ENCODE measurements at places on chromosomes 2 and 18.
A peak's percentile ranks its signal among the peaks of the same experiment; 100 is the strongest.

DNA sequence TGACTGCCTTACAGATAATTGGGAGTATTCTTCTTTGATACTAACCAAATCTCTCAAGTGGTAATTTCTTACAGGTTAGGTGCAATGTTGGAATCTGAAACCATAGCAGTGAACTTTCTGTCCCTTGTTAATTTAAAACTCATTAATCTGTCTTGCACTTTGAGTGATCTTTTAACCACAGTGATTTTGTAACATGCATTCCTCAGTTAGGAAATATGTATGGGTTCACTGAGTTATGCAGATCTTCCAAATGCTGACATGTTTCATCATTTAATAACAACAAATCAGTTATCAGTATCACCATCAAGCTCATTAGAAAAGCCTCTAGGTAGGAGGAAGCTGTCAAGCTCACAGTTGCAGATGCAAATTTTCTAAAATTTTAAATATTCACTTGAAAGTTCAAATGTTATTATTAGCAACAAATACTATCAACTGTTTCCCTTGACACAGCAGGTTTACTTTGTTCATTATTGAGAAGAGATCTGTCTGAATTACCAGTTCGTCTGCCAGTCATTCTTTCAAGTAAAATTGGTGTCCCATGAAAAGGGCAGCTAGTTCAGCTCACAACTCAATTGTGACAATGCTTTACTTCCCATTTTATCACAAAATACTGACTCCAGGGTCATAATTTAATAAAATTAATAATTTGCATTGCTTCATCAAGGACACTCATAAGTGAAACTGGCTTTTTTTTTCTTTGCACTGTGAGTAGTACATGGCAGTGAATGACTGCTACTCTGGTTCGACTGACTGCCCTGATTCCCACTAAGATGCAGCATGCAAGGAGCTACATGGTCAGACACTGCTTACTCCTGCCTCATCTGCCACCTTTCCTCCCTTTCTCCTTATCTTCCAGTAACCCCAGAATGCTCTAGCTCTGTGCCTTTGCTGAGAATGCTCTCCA, 31.6 kb downstream of the SUCLG1 start:
- DNase-seq = no peak

- no peak for DNase-seq
Observed at GRCh38 chr2:181923121-181923520, 31.6 kb downstream of the ITPRID2 start.

- no peak for DNase-seq
Observed at GRCh38 chr2:39433586-39434195, 3.4 kb downstream of the MAP4K3 start.

DNA sequence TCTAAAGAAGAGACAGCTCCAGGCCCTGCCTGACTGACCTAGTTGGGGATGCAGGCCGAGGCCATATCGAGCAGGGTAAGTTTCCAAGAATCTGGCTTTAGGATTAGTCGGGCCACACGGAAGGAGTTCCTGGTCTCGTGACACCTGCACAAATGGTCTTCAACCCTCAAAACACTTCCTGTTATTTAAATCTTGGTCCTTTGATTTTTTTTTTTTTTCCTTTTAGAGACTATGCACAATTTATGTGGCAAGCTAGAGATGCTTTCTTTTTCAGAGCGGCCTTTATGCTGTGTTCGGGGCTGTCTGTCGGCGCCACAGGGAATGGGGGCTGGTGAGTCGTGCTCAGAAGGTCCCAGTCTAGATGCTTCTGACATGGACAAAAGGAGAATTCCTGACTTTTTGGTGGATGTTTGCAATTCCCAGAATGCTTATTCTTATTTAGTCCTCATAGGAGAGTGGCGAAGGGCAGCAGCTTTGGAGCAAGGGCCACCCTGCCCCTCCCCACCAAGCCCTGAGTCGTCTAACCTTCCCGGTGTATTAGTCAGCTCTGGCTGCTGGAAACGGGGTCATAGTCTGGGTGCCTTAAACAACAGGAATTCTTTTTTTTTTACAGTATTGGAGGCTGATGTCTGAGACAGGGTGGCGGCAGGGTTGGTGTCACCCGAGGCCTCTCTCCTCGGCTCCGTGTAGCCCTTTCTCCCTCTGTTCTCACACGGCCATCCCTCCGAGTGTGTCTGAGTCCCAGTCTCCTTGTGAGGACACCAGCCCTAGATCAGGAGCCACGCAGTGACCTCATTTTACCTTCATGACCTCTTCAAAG, 27.4 kb downstream of the HPCAL1 start:
- peak; percentile 59 for DNase-seq

GRCh38 chr2:36097022-36097421, 258.6 kb upstream of the CRIM1 start:
- DNase-seq = no peak

GRCh38 chr2:225073198-225073597, 30.9 kb upstream of the DOCK10 start:
- no peak for DNase-seq

DNA sequence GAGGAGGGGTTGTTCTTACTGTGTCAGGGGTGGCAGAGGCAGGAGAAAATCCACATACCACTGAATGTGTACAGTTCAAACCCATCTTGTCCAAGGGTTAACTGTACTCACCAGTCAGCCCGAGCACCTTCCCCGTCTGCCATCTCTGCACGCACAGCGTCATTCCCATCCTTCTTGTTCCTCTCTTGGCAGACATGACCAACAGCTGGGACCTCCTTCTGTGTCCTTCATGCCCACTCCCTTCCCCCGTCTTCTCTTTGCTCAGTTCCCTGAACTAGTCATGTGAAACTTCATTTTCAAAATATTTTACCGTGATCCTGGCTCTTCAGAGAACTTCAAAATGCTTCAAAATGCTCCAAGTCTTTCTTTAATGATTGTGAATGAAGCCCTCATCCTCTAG, 92.0 kb downstream of the FARSB start:
- DNase-seq = no peak

GRCh38 chr2:12895017-12895416, 178.3 kb downstream of the TRIB2 start:
- DNase-seq = no peak
